ENCODE measurements at places on chromosomes 5 and 9. TPM values are rescaled to one million over a fixed set of nuclear protein-coding genes. Genes with fewer than 3 reads are reported as not detected.

Gene PRUNE2
- 3.6 TPM for total RNA-seq

Gene ERGIC1
- 168 TPM for total RNA-seq

Gene FOXE1
- not detected for total RNA-seq

Gene PPP3R2
- not detected for total RNA-seq

Gene TAS2R1
- total RNA-seq: not detected

Gene GFRA3
- not detected for total RNA-seq

Gene NEK6
- total RNA-seq: 44.0 TPM

Gene MEIKIN
- total RNA-seq: not detected

Gene TMEM171
- 3.0 TPM for total RNA-seq

Gene SPIN1
- total RNA-seq: 67.1 TPM

Gene CDH6
- 0.30 TPM for total RNA-seq

Gene EQTN
- total RNA-seq: not detected

Gene IRX1
- not detected for total RNA-seq

Gene SLC24A2
- total RNA-seq: not detected

Gene SOWAHA
- total RNA-seq: not detected

Gene ABITRAM
- 6.5 TPM for total RNA-seq

Gene PCDHB3
- total RNA-seq: 0.15 TPM

Gene C9orf153
- not detected for total RNA-seq

Gene PRPF4
- total RNA-seq: 28.7 TPM

Gene CTXN3
- not detected for total RNA-seq

Gene UGCG
- 74.0 TPM for total RNA-seq

Gene TMEM174
- total RNA-seq: not detected

Gene NR2F1-AS1
- 8.4 TPM for total RNA-seq

Gene SLC6A3
- not detected for total RNA-seq

Gene ANKRD34B
- total RNA-seq: not detected

Gene KCNIP1
- total RNA-seq: not detected

Gene BNC2
- total RNA-seq: 23.9 TPM

Gene ADAMTS2
- 28.1 TPM for total RNA-seq

Gene SCGB3A2
- total RNA-seq: not detected

Gene KIF20A
- total RNA-seq: 103 TPM

Gene PTCD2
- total RNA-seq: 8.5 TPM

Gene CHSY3
- 2.4 TPM for total RNA-seq

Gene ANKRD31
- total RNA-seq: under 0.01 TPM

Gene PDZD2
- total RNA-seq: 1.3 TPM

Gene CETN3
- total RNA-seq: 20.5 TPM

Gene CBY3
- not detected for total RNA-seq

Gene DMRT3
- not detected for total RNA-seq

Gene HINT1
- 244 TPM for total RNA-seq

Gene CDX1
- not detected for total RNA-seq

Gene CDH12
- not detected for total RNA-seq

Gene FCN2
- not detected for total RNA-seq

Gene DAB2
- 44.7 TPM for total RNA-seq

Gene NTRK2
- total RNA-seq: under 0.01 TPM

Gene PARP8
- 3.3 TPM for total RNA-seq

Gene SPINK6
- total RNA-seq: not detected

Gene FAM221B
- not detected for total RNA-seq

Gene UNC5A
- not detected for total RNA-seq

All from bronchus fibroblast of lung (primary cell).